ENCODE measurements at places on chromosomes 16 and 17.

DNA sequence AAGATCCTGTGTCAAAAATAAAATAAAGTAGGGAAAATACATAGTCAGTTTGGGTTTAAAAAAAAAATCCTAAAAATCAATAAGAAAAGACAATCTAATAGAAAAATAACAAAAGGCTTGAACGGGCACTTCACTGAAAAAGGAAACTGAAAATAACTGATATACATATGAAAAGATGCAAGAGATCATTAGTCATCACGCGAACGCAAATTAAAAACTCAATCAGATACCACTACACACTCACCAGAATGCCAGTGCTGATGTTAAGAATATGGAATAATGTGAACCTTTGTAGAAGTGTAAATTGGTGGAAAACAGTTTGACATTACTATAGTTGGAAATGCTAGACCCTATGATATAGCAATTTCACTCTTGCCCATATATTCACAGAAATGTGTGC is 14.6 kb downstream of the GNGT2 start:
- no peak for DNase-seq

DNA sequence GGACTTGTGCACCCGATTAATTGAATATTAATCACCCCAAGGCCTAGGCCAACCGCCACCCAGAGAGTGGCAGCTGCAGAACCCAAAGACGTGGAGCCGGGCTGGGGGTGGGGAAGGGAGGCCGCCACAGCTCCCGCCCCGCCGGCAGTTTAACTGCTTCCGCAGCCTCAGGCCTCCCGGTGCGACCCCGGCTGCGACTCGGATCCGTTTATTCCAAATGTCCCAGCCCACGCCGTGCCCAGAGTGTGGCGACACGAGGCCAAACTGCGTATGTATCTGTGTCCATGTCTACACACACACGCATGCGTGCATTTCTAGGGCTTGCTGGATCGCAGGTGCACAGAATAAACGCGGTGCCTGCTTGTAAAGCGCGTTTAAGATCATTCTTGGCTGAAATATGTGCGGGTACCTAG is 802 bp upstream of the TOB1 start:
- no peak for DNase-seq

DNA sequence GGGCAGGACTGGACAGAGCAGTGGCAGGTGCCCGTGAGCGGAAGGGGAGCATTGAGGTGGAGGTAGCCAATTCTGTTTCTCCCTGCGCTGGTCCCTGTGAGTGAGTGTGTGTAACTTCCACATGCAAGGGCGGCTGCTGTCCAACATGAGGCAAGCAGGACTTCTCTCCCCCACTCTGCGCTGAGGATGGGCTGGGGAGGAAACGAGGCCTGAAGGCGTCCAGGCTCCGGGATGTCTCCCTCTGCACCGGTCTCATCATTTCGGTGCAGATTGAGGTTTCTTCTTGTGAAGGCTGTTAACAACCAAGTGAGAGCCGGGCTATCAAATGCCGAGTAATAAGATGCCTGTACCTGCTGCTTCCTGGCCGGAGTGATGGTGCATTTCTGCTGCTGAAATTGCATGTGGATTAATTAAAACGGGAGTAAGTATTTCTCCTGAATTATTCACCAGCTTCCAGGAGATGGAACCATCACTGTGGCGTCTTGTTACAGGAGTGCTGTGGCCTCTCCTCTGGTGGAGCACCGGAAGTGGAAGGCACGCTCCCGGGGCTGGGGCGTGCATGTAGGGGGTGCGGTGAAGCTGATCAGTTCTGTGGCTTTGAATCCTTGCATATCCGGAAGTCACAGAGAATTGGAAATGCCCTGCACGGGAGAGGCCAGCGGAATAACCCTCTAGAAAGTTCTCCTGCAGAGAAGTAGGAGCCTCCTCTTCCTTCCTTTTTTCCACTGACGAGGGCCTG is 41.7 kb upstream of the MGAT5B start:
- DNase-seq = no peak

DNA sequence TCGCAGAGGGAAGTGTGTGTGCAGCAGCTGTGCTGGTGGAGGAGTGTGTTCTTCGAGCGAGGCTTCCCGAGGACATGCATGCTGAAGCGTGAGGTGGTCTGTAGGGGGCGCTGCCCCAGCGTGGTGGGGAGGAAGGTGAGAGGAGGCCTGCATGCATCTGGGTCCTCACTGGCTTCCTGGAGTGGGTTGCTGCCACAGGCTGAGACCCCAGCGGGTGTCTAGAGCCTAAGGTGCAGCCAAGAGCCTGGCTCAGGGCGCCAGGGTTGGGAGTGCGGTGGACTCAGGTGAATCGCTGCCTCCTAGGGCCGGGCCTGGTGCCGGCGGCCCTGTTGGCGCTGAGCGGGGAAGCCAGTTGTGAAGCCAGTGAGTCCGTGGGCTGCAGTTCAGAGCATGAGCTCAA is 7.5 kb upstream of the HSD3B7 start:
- DNase-seq = peak; percentile 67
